ENCODE measurements at places on chromosomes 1 and 21.

GRCh38 chr21:43734928-43735229 is 15.9 kb downstream of the PDXK start:
- DNase-seq, result no peak

DNA sequence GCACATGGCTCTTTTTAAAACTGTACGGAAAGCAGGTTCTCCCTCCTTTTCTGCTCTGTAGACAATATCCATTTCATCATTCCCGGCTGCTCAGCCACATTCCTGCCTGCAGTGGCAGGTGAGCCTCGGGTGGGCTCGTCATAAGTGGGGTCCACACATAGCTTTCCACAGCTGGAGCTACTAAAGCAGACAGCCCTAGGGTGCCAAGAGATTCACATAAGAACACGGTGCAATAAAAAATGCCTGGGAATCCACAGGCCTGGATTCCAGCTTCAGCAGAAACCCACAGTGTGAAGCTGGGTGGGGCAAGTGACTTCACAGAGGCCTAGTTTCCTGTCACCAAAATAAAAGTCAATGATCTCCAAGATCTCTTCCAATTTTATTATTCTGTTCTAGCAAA is 96.4 kb downstream of the MIS18A start:
- no peak for DNase-seq

DNA sequence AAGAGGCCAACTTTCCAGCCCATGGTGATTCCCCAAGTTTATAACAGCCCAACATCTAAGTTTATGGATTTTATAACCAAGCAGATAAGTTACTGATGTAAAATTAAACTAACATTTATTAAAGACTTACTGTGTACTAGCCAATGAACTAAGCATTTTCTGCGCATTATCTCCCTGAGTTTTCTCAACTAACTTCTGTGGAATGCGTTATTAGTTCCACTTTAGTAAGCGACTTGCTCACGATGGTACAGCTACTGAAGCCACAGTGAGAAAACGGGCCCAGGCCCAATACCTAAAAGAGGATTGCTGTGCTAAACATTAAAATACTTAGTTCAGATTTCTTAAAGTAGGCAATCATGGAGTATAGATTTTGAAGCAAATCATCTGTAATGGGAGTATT is 61.0 kb downstream of the ZBTB18 start:
- DNase-seq, result no peak

GRCh38 chr1:151134396-151134795 is 12.0 kb downstream of the SEMA6C start:
- DNase-seq, result no peak
